ENCODE measurements at places on chromosomes 1 and 21. TPM values are rescaled to one million over a fixed set of nuclear protein-coding genes. Genes with fewer than 3 reads are reported as not detected.

LHX4 gene
- polyA plus RNA-seq, result 0.12 TPM

LAMB3 gene
- not detected for polyA plus RNA-seq

CFAP45 gene
- polyA plus RNA-seq, result not detected

LCE1C gene
- polyA plus RNA-seq, result not detected

THRAP3 gene
- 106 TPM for polyA plus RNA-seq

FAM72C gene
- not detected for polyA plus RNA-seq

DNA sequence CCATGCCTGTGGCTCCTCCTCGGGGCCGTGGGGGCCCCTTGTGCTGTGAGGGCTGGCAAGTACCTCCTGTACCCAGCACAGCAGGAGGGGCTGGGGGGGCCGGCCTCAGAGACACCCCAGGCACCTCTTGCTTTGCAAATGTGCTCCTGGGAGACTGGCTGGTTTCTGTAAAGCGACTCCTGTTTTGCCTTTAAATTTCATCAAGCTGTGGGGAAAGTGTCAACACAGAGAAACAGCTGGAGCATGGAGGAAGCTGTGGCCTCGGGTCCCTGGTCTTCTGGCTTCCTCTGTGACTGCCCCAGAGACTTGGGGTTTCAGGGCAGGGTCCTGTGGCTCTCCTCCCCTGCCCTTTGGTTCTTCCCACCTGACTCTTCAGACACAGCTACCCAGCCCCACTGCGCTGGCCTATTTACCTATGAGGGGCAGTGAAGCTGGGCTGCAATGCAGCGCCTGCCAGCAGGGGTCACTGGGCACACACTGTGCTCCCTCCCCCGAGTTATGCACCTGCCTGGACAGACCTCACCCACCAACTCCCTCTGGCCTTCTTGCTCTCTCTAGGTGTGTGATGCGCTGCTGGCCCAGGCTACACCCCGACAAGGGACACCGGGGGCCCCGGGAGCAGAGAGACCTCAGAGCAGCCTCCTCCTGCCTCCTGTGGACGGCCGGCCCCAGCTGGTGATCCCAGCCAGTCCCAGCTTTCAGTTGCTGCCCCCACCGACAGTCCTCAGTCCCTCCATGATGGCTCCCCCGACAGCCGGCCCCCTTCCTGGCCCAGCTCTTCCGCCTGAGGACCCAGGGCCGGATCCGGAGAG, 17.6 kb upstream of the PEX10 start:
- DNase-seq, result no peak

- no peak for DNase-seq
These were observed 4.1 kb downstream of the MYBPH start for GRCh38 chr1:203171341-203172183.

DNA sequence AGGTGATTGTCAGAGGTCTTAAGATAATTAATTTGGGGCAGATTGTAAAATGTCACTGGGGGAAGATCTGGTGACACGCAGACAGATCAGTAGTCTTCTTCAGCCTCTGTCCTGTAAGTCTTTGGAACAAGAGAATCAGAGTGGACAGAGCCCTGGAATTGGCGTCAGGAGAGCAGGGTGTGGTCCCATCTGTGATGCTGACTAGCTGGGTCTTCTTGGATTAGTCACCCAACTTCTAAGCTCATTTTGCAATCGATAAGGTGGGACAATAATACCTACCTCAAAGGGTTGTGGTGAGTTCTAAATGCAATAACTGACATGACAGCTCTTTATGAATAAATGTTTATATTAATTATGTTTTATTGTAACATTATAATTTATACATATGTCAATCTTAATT, 4.8 kb downstream of the FASLG start:
- DNase-seq, result no peak

DNA sequence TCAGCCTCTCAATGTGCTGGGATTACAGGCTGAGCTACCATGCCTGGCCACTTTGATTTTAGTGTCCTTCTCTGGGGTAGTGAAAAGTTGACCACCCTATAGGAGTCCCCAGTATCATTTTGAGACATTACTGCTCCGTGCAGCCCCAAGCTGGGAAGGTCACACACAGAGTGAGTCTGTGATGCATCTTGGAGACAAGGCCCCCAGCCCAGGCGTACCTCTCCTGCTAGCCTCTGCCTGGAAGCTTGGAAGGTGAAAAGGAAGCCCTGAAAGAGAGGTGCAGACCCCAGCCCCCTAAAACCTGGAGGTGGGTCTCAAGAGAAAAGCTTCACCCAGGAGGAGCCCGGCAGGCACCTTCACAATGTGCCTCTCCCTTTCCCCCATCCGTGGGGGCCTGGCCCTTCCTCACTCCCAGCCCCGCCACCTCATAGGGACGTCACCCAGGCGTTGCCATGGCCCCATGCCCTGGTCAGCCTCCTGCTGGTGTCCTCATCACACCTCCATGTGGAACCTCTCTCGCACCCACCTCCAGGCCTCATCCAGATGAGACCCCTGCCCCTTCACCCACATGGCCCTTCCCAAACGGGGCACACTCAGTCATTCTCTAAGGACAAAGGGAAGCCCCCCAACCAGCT, 5.6 kb upstream of the ARF1 start:
- no peak for DNase-seq

DNA sequence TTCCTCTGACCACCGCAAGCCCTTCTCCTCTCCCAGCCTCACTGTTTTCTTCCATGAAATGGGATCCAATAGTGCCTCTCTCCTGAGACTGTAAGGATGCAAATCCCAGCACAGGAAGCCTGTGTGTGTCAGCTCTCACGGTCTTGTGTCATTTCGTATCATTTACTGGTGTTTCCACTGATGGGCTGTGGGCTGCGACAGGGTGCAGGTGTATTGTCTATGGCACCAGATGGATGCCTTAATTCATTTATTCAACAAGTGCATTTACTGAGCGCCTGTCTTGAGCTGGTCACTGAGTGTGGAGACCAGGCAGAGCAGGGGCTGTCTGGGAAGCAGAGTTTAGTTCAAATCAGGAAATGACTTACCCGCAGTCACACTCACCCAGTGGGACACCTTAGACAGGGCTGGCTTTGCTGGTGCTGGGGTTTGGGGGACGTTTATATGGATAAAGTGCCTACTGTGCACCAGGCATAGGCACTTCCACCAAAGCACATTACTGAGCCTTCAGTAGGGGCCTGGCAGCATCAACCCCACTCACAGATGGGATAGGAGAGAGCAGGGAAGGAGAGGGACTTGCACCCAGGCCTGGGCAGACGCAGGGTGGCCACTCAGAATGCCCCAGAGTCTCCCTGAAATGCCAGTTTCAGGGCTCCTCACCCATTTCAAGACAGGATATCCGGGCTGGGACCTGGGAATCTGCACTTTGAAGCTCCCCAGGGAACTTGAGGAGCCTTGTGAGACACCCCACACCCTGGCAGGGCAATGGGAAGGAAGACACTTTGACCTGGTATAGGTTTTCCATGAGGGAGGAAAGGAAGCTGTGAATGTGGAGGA, 398.9 kb downstream of the MATN1 start:
- no peak for DNase-seq

DNA sequence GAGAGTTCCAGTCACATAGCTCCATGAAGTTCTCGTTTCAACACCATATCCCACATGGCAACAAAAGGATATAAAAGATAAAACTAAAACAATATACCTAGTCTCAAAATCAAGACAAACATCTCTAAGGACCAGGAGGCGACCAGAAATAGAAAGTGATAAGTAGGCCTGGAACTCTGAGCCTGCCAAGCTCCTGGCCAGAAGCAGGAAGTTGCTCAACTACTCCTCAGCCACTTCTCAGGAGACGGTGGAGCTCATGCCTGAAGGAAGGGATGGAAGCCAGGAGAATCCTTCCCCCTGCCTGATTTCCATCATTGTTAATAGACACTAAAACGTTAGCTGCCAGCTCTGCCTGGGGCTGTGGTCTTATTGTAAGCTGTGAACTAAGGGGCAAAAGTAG, 94.7 kb downstream of the DISP1 start:
- DNase-seq, result no peak

DNA sequence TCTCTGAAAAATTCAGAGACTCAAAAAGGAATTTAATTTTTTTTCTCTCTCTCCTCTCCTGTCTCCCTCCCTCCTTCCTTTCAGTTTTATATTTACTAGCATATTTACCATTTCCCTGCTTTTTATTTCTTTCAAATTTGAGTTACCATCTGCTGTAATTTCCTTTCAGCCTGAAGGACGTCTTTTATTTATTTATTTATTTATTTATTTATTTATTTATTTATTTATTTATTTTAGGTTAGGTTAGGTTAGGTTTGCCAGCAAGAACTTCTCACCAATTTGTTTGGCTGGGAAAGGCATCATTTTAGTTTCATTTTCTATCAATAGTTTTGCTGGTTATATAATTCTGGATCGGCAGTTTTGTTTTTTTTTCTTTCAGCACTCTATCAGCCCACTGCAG, 231.7 kb upstream of the ZRANB2 start:
- no peak for DNase-seq

GRCh38 chr21:36456729-36457414, 23.1 kb downstream of the CLDN14 start:
- no peak for DNase-seq

GRCh38 chr21:40067751-40068150, 200.5 kb downstream of the PCP4 start:
- no peak for DNase-seq

DNA sequence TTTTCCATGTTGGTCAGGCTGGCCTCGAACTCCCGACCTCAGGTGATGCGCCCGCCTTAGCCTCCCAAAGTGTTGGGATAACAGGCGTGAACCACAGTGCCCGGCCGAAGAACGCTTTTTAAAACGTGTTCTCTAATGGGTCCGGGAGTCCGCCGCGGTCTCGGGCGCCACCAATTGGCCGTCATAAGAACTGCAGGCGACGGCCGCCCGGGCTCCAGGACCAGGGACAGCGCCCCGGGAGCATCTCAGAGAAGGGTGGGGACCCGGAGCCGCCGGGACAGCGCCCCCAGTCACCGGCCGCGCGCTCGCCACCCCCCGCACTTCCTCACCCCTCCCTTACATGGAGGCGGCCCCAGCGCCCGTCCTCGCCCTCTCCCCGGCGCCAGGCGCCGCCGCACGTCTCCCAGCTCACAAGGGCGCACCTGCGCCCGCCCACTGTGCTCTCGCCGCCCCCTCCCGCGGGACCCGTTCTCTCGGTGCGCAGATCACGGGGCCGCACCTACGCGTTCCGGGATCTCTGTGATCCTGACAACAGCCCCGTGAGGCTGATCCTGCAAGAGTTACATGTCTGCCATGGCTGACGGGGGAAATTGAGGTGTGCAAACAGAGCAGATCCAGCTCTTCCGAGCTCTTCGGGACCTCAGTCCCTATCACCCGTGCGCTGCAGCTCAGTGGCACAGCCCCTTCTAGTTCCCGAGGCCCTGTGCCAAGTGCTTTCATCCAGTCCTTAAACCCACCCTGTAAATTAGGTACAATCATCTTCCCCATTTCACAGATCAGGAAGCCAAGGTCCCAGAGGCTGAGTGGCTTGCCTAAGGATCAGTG, 9.8 kb downstream of the RAP1GAP start:
- peak; percentile 88 for DNase-seq

DNA sequence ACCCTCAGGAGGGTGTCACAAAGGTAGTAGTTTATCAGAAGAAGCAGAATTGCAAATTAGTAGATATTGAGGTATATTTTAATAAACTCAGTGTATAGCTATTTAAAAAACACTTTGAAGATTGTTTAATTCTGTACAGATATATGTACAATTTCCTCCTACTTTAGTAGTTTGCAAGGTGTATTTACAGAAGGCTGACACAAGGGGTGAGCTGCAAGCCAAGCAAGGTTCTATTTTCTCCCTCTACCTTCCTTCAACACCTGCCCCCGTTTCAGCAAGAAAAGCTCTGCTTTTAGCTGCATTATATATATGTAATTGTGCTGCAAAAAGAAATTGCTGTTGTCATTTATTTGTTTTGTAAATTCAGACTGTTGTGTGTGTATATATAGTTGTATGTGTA, 674.2 kb upstream of the PKN2 start:
- DNase-seq, result no peak

- no peak for DNase-seq
These were observed 86.9 kb downstream of the SMYD2 start for GRCh38 chr1:214367841-214368240.

GRCh38 chr1:211643324-211644212, 31.9 kb downstream of the NEK2 start:
- peak; percentile 38 for DNase-seq

DNA sequence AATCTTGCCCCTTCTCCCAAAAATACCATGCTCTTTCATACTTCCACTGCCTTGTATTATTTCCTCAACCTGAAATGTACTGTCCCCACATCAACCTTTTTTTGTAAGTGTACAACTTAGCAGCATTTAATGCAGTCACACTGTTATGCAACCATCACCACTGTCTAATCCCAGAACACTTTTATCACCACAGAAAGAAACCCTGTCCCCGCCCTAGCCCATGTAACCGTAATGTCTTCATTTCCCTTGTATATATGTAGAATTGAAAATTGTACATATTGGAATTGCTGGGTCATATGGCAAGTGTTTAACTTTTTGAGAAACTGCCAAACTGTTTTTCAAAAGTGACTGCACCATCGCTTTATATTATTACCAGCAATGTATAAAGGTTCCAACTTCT, 37.4 kb downstream of the PTP4A2 start:
- no peak for DNase-seq

DNA sequence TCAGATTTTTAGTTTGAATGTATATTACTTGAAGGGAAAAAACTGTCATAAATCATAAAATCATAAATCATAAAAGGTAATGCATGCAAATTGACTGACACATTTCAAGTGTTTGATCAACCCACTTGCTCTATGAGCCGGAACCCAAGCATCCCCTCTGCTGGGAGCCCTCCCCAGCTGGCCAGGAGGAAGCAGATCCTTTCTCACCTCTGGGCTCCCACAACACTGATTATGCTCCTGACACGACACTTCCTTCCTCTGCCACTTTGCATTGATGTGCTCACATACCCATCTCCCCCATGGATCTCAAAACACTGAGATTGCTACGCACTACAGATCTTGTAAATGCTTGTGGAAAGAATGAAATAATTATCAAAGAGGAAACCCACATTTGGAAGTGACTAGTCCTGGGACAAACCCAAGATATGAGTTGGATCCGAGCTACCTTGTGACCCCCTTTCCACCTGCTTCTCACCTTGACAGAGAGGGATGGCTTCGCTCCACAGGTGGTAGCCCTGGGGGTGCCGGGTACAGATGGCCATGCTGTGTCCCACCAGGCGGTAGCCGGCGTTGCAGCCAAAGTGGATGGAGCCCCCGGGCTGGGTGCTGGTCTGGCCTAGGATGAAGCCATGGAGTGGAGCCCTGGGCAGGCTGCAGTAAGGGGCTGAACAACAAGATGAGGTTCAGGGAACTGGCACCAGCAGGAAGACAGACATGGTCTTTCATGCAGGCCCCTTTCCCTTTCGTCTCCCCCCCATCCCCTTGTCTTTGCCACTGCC, 104.6 kb downstream of the ZSCAN20 start:
- no peak for DNase-seq

DNA sequence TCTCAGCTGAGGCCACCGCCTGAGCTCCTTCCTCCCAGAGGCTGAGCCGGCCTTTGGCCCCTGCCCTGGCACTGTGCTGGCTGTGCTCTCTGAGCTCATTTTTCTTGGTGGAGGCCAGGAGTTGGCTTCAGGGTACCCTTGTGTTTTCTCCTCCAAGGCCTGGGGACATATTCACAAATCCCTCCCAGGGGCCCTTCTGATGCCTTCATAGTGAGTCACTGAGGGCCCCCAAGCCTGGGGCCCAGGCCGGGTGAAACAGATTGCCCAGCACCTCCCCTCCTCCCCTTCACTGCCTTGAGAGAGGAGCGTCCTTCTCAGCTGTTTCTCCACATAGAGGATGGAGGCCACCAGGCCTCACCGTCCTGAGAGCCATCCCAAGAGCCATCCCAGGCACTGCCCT, 105.8 kb downstream of the SIK1 start:
- DNase-seq, result no peak

GRCh38 chr1:228354390-228355320, 52.0 kb downstream of the TRIM11 start:
- DNase-seq, result no peak

Data from naive thymus-derived CD8-positive, alpha-beta T cell (primary cell).